ENCODE measurements at places on chromosomes 4 and X. TPM values are rescaled to one million over a fixed set of nuclear protein-coding genes. Genes with fewer than 3 reads are reported as not detected.

SGMS2 gene
- 0.05 TPM for total RNA-seq

GAGE12H gene
- total RNA-seq, result not detected

IL15 gene
- 1.3 TPM for total RNA-seq

NSUN7 gene
- 0.15 TPM for total RNA-seq

SMPX gene
- total RNA-seq, result not detected

SSX1 gene
- not detected for total RNA-seq

DCLK2 gene
- total RNA-seq, result not detected

ASB12 gene
- 0.17 TPM for total RNA-seq

HSD17B13 gene
- 0.26 TPM for total RNA-seq

PAGE5 gene
- not detected for total RNA-seq
